ENCODE measurements at places on chromosomes 2 and 18.

DNA sequence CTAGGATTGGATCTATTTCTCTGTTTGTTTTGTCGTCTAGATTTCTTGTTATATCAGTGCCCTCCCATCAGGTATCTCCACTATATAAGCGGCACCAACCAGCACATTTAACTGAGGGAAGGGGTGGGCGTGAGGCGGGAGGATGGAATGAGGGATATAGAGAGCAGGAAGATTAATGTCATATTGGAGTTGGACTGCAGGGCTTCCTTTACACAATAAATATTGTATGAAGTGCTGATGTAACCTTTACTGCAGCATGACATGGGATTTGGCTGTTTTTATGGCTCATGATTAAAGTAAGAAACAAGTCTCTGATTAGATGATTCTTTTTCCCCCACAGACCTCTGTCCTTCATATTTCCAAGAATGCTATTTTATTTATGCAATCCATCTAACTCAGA, 54.8 kb downstream of the TMEM200C start:
- no peak for DNase-seq

DNA sequence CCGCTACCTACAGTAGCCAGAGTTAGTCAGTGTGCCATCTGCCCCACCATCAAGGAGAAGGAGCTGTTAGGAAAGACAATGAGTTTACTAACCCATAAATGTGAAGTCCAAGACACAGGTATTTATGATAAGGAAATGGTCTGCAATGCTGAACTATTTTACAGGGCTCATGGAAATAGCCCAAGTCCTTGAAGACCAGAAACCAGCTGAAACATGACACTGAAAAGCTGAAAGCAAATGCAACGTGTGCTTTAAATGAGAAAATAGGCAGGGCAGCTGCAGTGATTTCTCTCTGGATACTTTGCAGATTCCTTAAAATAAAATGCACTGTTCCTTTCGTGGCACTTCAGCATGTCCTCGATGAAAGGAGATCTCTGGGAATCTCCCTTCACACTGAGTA, 256.4 kb upstream of the TCF4 start:
- DNase-seq: no peak

GRCh38 chr2:33073018-33073417, 126.3 kb downstream of the LTBP1 start:
- DNase-seq: no peak

DNA sequence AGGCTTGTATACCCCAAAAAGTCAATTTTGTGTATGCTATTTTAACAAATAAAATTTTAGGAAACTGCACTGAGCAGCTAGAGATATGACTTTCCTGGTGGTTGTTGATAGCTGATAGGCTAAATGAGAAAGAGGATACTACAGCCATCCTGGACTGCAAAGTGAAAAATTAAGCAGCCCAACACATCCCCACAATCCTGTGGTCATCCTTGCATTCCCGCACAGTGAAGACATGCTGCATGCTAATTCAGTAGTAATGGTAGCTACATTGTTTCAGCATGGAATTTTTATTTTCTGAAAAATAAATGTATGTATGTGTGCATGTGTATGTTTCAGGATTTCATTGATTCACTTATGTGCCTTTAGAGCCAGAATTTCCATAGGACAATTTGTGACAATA, 124.2 kb upstream of the CCDC68 start:
- no peak for DNase-seq

DNA sequence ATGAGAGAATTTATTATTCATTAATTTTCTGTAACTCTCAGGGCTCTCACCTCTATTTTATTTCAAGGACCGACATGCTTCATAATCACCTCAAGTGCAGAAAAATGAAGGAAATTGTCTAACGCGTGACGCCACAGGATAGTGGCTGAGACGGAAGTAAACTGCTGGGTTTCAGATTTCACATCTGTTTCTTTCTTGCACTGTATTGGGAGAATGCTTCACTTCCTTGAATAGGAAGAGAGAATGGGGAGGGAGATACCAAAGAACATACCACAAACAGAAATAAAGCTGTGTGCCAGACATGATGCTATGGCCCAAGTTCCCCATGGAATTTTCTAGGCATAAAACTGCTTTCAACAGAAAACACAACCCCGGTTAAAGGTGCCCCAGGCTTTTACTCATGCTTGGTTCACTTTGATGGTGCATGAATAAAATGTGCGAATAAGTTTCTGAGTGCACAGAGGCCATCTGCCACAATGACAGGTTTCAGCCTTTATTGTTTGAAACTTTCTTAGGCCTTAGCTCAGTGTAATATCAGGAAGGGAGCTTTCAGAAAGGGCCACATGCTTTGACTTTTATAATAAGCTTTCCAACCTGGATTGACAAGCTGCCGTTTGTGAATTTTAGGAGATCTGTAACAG, 1116.4 kb downstream of the SOCS6 start:
- DNase-seq: no peak

DNA sequence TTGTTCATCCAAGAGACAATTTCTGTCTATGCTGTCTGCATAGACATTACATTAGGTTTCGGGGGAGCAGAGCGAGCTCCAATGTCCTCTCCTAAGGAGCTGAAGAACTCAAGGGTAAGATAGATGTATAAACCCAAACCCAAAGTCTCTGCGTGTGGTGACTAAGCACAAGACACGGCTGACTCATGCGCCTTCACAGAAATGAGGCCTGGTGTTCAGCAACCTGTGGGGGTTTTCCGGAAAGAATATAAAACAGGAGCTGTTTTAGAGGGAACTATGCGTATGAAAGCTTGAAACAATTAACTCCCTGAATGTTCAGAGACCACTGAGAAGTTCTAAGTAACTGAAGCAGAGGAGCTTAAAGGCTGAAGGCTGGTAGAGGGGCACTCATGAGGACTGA, 154.7 kb downstream of the SOX11 start:
- DNase-seq: no peak

- no peak for DNase-seq
These were observed 50.7 kb upstream of the HAAO start for GRCh38 chr2:42843131-42843530.

- DNase-seq: no peak
These were observed 8.2 kb downstream of the FAM110C start for GRCh38 chr2:38155-38554.

DNA sequence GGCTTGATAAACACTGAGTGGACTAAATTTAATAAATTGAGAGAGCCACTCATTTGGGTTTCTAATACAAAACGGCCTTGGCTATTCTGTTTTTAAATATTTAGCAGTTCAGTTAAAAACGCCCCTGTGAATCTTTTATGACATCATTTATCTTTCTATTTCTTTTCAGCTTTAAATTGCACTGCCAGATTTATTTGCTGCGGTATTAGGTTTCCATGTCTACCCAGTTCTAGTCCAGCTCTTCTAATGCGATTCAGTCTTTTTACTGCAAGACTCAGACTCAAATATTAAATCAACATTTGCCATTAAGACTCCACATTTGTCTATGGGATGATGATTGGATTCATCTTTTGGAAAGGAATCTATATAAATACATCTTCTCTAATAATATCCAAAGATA, 2174.3 kb upstream of the PIK3C3 start:
- no peak for DNase-seq

- no peak for DNase-seq
These were observed 36.1 kb downstream of the OSBPL6 start for GRCh38 chr2:178230396-178230795.

Data from stimulated activated CD4-positive, alpha-beta T cell treated with anti-CD3 and anti-CD28 coated beads, Interleukin-12 subunit alpha, Interleukin-12 subunit beta, amount 100 ng/mL, for 24 hours (primary cell).